ENCODE measurements at places on chromosomes 1 and 21.

DNA sequence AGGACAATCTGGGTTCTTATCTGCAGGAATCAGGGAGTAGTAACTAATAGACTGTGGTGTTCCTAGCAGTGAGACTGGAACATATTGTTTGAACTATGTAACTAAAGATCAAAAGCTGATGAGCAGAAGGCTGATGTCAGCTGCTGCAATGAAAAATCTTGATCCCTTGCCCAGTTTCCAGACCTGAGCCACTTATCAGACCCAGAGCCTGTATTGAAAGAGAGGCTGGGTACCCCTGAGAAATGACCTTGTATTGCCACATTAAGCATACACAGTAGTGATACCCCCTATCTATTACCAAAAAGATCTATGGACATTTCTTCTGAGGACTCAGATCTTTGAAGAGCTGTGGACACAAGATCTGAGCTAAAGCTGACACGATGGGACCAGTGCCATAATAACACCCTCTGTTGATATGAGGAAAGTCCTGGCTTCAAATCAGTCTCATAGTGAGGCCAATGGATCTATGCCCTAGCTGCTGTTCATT is 178.0 kb upstream of the GALNT2 start:
- DNase-seq = no peak

- DNase-seq = no peak
These were observed 478.2 kb upstream of the VAMP3 start for GRCh38 chr1:7292714-7293419.

GRCh38 chr21:33393348-33393747 is 9.9 kb upstream of the IFNGR2 start:
- no peak for DNase-seq

DNA sequence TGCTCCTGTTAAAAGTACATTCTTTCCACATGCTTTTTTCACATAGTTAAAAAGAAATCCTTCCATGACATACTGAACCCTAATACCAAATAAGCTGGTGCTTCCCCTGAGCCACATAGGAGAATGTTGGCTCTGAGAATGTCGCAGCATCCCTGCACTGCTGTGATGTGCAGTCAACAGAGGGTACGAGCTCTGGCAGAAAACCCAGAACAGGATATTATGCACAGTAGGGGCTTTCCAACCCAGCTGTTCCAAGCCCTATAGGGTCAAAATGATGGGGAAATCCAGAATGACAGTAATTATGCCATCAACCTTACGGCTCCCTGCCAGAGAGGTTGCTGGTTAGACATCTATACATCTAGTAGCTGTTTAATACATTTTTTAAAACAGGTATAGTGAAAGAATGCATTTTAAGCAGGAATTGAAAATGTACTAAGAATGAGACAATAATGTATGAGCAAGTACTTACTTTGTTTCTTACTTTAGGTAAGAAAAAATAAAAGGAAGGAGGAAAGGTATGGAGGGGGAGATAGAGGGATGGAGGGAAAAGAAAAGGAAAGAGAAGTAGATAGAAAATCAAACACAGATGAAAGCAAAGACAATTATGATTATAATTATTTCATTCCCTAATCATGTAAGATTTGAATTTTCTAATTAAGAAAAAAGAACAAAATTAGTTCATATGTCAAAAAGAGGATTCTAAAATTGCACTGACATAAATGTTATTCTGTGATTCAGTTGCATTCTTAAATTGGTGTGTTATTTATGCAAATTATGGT is 126.0 kb downstream of the NR5A2 start:
- no peak for DNase-seq

GRCh38 chr21:15749861-15750159 is 20.0 kb downstream of the USP25 start:
- DNase-seq = no peak

DNA sequence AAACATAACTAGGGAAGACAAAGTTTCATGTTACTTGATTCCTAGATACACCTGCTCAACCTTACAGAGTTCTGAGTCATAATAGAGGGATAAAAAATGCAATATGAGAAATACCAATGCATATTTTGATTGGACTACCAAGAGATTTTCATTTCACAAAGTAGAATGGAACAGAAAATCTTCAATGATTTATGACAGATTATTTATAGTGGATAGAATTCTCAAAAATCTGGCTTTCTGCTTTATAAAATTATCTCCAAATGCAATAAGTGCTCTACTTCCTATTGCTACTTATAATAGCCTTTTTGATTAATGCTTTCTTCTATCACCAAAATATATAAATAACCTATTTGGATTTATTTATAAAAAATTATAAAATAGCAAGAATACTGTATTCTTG is 18.9 kb upstream of the ATP6V1G3 start:
- DNase-seq = no peak

GRCh38 chr1:22470227-22470626 is 18.6 kb downstream of the ZBTB40 start:
- DNase-seq = no peak

DNA sequence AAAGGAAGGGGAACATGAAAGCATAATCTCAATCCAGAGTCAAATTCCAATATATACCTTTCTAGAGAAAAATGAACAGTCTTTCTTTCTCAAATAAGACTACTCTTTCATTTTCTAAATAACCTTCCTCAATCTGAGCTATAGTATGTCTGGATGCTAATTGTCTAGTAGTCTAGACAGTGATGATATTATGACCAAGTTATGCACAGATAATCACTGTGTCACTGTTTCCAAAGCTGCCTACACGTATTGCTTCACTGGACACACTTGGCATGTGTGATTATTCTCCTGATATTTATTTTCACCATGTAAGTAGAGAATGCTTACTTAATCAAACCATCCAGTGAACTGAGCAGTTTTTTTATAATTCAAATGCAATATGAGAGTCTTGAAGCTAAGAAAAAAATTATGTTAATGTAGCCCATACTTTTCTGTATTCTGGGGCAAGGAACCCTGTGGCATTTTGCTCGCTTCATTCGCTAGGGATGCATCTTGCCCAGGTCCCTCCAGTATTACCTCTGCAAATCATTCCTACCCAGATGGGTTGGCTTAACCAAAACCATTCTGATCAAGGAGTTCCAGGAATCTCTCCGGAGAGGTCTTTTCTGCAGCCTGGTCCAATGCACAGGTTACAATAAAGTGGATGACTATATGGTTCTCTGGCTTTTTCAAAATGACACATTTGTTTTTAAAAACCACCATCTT is 303.1 kb upstream of the RUNX1 start:
- DNase-seq = no peak

DNA sequence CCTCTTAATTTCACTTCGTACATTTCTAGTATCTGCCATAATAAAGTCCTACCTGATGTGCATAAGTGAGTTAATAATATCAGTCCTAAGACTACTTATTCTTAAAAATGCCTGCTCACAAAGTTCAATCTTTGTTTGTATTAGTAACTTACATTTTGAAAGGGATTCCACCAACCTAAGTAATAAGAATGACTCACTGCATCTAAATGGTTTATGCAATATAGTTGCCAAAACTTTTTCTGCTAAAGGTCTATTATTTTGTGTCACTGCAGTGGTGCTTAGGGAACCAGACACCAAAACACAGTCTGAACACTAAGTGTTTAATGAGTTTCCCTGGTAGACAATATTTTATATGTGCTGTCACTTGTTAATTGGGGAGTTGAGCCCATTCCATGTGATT is 1.8 kb downstream of the ZNF669 start:
- DNase-seq = no peak

- DNase-seq = no peak
These were observed 10.6 kb upstream of the CAPZB start for GRCh38 chr1:19495799-19496526.

- peak; percentile 73 for DNase-seq
These were observed 10.3 kb downstream of the ALX3 start for GRCh38 chr1:110060034-110060661.

DNA sequence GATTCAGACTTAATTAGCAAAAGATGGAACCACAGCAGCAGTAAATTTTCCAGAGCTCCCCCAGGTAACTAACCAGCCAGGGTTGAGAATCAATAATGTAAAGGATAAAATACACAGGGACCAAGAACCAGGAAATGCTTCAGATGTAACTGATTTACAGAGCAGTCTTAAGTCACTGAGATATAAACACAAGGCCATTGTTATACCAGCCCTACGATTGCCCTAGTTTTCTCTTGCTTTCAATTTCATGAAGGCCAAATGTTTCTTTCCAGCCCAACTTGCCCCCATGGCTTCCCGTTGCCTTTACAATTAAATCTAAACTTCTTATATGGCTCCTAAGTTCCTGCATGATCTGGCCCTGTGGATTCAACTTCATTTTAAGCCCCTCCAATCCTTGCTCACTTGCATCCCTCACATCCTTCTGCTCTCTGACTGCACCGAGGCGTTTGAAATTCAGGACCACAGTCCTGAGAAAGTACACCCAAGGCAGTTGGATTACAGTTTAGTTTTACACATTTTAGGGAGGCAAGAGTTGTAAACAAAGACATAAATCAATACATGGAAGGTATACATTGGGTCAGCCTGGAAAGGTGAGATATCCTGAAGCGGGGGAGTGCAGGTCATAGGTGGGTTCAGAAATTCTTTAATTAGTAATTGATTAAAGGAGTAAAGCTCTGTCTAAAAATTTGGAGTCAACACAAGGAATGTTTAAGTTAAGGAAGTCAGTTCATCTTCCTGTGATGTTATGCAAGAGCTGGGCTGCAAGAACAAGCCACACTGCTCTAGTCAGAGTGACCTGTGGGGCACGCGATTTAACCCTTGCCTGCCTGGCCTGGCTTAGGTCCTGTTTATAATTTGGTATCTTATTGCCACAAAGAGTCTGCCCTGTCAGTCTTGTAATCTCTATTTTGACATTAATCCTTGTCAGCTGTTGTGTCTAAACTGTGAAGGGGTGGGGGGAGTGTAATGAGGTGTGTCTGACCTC is 69.9 kb upstream of the COG2 start:
- no peak for DNase-seq

DNA sequence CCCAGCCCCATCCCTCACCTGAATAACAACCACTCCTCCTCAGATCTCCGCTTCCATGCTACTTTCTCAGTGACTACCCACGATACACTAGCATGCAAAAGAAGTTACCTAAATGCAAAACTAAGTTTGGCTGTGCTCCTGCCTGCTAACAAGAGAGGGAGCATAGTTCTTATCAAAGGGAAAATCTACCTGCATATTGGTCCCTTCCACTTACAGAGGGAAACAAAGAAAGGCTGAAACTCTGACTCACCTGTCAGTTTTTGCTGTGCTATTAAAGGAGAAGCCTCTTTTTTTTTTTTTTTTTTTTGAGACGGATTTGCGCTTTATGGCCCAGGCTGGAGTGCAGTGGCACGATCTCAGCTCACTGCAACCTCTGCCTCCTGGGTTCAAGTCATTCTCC is 43.8 kb upstream of the RAVER2 start:
- no peak for DNase-seq

GRCh38 chr1:86858524-86859261 is 55.2 kb downstream of the SELENOF start:
- DNase-seq = no peak

- DNase-seq = no peak
These were observed 11.6 kb upstream of the ETS2 start for GRCh38 chr21:38793926-38794713.

DNA sequence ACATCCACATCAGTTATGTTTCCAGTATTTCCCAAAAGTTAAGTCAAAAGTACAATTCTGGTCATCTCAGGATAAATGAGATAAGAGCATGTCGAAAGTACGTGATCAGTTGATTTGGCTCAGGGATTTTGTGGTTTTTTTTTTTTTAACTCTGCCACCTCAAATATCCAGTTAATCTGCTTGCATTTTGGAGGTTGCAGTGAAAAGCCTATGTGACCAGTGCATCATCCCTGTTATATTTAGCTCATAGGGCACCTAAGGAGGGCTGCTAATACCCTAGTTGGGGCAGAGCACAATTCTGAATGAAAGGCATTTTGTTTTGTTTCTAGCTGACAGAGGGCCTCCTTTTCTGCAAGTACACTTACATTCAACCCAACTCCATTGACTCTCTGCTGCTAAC is 31.7 kb upstream of the RGS16 start:
- no peak for DNase-seq

- peak; percentile 74 for DNase-seq
These were observed 64.0 kb downstream of the ADARB1 start for GRCh38 chr21:45138199-45139002.

GRCh38 chr1:197180252-197180878 is 33.9 kb upstream of the ASPM start:
- DNase-seq = no peak

DNA sequence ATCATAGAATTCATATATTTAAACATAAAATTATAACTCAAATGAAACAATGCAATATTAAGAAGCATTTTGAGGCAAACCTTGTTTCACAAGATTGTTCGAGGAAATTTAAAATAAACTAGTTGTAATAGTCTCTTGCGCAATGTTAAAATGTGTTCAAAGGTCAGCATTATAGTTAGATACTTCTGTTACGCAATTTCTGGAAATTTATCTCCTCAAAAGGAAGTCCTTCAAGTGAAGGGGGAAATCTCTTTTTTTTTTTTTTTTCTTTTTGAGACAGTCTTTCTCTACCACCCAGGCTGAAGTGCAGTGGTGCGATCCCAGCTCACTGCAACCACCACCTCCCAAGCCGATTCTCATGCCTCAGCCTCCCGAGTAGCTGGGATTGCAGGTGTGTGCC is 52.1 kb downstream of the FMO4 start:
- no peak for DNase-seq

DNA sequence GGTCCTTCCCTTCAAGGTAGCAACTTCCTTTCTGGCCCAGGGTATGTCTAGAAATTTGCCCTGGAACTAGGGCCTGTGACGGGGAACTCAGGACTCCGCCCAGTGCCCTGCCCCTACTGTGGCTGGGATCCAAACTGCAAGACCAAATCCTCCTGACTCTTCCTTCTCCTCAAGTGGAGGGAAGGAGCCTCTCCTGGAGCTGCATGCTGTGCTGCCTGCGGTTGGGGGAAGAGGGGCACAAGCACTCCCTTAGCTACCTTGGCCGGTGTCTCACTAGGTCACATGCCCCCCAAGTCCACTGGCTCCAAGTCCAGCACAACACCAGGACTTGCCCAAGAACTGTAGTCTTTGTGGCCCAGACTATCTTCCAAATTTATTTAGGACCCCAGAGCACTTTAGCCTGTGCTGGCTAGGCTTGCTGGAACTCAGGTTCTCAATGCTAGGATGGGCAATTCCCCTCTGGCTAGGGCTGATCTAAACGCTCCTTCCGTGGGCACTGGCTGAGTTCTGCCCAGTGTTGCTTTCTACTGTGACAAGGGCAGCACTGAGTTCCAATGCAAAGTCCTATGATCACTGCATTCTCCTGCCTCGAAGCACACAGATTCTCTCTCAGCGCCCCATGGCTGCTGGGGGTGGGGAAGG is 12.2 kb downstream of the ADSS2 start:
- no peak for DNase-seq

- no peak for DNase-seq
These were observed 177.9 kb downstream of the EIF4G3 start for GRCh38 chr1:20998826-20999225.

GRCh38 chr1:168217664-168218063 is 8.1 kb upstream of the SFT2D2 start:
- no peak for DNase-seq

All from activated T-cell treated with anti-CD3 and anti-CD28 coated beads for 1 hour (primary cell).